ENCODE measurements at places on chromosomes 11 and 22.

DNA sequence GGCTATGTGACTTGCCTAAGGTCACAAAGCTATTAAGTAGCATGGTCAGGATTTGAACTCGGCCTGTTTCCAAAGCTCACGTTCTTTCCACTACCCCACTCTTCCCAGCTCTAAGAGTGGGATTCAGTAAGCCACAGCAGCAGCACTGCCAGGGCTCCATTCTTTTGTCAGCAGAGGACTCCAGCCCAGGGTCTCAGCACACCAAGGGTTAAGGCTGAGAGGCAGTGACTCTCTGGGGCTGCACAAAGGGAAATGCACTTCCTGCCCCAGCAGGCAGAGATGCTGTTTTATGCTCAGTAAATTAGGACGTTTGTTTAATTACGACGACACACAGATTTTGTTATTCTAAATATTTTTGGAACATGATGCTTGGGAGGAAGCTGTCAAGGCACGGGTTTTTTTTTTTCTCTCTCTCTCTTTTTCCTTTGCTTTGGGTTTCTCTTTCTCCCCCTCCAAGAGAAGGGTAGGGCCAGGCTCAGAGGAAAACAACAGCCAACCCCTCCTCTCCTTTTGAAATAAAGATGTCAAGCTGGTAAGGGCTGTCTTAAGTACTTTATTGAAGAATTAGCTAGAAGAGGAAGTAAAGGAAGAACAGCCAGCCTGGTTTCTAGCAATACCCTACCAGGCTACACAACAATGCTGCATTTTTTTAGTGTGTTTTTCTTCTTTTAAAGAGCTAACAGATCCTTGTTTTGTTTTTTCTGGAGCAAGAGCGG, 2.8 kb downstream of the MYH9 start:
- DNase-seq = peak; percentile 45

- DNase-seq = peak; percentile 13
Measured at GRCh38 chr11:69656536-69657455, 15.8 kb downstream of the CCND1 start.

DNA sequence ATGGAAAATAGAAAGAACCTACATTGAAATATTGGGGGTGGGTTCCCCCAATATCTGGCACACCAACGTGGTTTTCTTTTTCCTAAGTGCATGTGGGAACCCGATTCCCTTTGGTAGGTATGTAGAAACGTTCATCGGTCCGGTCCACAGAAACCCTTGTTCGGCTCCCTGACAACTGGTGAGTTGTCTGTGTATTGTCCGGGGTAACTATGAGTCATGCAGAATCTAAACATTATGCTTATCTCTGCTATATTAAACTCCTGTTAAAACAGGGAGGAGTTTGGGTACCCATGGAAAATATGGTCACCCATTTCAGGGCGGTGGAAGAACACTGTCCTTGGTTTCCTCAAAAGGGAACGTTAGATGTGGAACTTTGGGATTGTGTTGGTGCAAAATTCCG, 25.1 kb upstream of the ALDH3B2 start:
- no peak for DNase-seq

GRCh38 chr22:40975366-40975765, 24.2 kb downstream of the RBX1 start:
- DNase-seq = no peak

- DNase-seq = peak; percentile 57
Measured at GRCh38 chr22:43013355-43014315, 1.3 kb downstream of the PACSIN2 start.

GRCh38 chr11:117217141-117218084, 14.5 kb downstream of the PCSK7 start:
- no peak for DNase-seq

GRCh38 chr22:41838842-41839618, 6.1 kb downstream of the SREBF2 start:
- no peak for DNase-seq

DNA sequence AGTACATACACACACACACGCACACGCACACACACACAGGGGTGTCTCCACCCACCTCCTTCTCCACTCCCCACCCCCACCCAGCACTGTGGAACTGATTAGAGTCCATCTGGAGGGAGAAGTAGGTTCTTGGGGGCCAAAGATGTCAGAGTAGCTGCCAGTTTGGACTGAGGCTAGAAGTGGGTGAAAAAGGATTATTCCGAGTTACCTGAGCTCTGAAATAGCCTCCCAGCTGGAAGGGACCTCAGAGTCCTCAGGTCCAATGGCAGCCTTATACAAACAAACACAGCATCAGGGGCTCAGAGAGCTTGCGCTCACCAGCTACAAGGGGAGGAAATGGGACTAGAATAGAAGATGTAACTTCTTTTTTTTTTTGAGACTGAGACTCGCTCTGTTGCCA, 20.8 kb downstream of the IL10RA start:
- DNase-seq = no peak

- DNase-seq = no peak
Measured at GRCh38 chr11:77233011-77233410, 68.5 kb downstream of the GDPD4 start.

- DNase-seq = peak; percentile 18
Measured at GRCh38 chr22:38925571-38926041, 31.8 kb upstream of the APOBEC3A start.

GRCh38 chr22:50008151-50009040, 4.2 kb downstream of the IL17REL start:
- DNase-seq = no peak
